ENCODE measurements at places on chromosomes 1 and 21.
A peak's percentile ranks its signal among the peaks of the same experiment; 100 is the strongest.

- no peak for DNase-seq
Observed at GRCh38 chr1:183910845-183911244, 105.9 kb downstream of the RGL1 start.

- no peak for DNase-seq
Observed at GRCh38 chr1:227549892-227550291, 13.5 kb upstream of the ZNF678 start.

DNA sequence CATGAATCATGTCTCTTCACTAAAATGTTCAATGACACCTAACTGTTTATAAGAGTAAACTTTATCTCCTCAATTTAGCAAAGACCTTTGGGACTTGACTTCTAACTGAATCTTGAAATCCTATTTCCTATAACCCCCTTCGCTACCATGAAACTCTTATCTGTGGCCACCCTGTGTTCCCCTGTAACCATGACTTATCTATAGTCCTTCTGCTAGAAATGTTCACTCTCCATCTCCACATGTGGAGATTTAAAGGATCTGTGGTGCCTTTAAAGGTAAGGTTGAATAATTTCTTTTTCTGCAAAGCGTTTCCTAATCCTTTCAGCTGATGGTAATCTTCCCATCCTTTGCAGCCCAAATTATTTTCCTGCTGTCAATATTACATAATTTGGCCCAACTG, 436.3 kb upstream of the RUNX1 start:
- DNase-seq = no peak

- no peak for DNase-seq
Observed at GRCh38 chr1:178684542-178685000, 40.5 kb upstream of the RALGPS2 start.

DNA sequence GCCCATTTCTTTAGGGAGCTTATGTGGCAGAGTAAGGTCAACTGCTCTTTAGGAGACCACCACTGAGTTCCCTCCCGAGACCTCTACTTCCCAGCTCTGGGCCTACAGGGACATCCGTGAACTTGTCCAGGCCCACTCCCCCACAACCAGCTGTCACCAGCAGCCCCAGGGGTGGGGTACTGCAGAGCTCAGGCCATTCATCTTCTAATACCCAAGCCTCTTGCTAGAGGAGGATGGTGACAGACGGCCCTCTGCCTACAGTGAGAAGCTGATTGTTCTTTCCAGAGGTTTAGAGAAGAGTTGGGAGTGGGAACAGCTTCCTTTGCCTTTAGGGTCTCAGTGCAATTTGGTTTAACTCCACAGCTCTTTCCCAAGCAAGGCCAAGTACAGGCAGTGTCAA, 33.2 kb upstream of the ARTN start:
- no peak for DNase-seq

DNA sequence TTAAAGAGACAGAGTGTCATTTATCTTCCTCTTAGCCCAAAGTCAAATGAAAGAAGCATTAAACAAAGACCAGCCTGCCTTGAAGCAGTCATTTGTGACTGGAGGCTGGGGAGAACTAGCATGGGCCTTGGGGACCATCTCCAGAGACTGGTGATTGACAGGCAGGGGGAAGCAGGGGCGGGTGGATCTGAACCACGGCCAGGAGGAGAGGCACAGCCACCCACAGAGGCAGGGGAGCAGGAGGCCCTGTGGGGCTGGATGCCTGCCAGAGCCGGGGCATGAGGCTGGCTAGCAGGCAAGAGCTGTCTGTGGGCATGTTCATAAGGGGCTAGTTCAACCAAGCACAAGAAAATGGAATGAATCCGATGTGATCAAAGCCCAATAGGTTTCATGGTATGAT, 73.9 kb downstream of the PLXNA2 start:
- DNase-seq = no peak

- no peak for DNase-seq
Observed at GRCh38 chr1:186628910-186629309, 51.3 kb downstream of the PTGS2 start.

- no peak for DNase-seq
Observed at GRCh38 chr1:41507110-41507720, 22.7 kb upstream of the EDN2 start.

DNA sequence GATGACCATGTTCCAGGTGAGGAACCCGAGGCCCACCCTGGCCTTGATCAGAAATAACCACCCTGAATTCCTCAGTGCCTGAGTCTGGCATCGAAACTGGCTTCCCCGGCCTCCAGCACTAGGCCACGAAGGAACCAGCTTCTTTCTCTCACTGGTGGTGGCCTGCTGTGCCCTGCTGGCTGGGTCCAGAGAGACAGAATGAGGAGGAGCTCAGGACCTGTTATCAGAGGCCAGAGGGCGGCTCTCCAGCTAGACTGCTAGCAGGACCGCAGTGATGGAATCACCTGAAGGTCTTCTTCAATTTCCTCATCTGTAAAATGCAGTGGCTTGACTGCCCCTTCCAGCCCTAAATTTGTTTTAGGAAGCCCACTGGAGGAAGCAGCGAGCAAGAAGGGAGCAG, 20.5 kb downstream of the ROR1 start:
- DNase-seq = no peak

- peak; percentile 36 for DNase-seq
Observed at GRCh38 chr21:36630485-36631206, 68.3 kb upstream of the SIM2 start.

- no peak for DNase-seq
Observed at GRCh38 chr1:19450811-19451515, 34.4 kb downstream of the CAPZB start.

All from CD4-positive, alpha-beta T cell treated with Interleukin-1 beta for 1 hour (primary cell).